NCI-H446 treated with DMSO at 0.1 percent for 48 hours (cell line): ENCODE measurements at places on chromosomes 1 and 21.

GRCh38 chr1:234199476-234200127, 173.7 kb upstream of the COA6 start:
- no peak for DNase-seq

DNA sequence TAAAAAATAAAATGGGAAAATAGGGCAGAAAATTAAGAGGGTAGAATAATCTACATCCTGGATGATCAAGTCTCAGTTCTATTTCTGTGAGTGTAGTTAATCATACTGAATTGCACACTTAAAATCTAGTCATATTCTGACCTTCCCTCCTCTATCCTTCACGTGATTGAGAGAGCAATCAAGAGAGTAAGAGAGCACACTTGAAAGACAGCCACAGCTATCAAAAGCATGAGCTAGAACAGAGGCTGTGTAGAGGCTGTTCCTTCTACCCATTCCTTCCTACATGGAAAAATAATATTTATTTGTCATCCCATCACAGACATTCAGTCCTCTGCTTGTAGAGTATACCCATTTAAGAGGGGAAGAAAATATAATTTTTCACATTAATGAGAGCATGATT, 52.4 kb downstream of the PHC2 start:
- DNase-seq: no peak

DNA sequence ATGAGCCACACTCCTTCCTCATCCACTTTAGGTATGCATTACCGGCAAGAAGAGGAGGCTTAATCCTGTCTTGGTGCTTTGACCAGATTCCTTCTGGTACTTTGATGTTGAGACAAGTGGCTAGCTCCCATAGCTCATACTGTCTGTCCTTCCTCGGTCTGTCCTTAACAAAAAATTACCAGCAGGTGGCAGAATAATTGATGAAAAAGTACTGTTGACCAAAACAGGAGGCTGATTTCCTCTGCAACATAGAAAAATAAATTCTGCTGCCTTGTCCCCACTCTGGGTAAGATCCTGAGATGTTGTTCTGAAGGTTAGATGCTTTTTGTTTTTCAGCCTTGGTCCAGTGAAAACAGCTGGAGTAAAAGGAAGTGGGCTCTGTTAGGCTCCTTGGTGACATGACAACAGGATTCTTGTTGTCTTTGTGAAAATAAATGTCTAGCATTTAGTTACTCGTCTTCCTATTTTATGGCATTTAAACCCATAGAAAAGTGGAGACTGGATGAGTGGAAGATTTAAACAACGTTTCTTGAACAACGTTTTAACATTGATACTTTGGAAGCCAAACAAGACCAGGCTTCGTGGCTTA, 11.2 kb upstream of the HJV start:
- peak; percentile 16 for DNase-seq

DNA sequence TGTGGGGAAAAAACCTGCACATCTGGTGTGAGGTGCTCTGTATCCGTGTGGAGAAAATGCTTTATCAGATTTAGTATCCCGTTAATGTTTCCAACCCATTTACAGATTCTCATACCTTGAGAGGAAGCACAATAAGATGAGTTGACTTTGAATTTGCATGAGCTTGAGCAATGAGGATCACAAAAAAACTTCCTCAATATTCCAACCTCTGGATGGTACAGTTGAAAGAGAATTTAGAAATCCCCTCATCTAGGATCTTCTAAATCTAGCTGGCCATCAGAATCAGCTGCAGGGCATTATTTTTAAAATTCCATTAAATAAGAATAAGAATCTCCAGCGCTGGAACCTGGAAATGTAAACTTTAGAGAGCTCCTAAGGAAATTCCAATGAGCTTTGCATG, 82.5 kb upstream of the NR5A2 start:
- no peak for DNase-seq

GRCh38 chr1:233081735-233082134, 131.3 kb downstream of the NTPCR start:
- DNase-seq: no peak

GRCh38 chr1:157241185-157241538, 103.0 kb upstream of the ETV3 start:
- no peak for DNase-seq

- DNase-seq: no peak
Measured at GRCh38 chr1:53091841-53092645, 30.0 kb downstream of the PODN start.

GRCh38 chr1:3714814-3715213, 37.4 kb upstream of the CCDC27 start:
- no peak for DNase-seq

- DNase-seq: no peak
Measured at GRCh38 chr1:220339581-220339980, 67.3 kb upstream of the RAB3GAP2 start.

DNA sequence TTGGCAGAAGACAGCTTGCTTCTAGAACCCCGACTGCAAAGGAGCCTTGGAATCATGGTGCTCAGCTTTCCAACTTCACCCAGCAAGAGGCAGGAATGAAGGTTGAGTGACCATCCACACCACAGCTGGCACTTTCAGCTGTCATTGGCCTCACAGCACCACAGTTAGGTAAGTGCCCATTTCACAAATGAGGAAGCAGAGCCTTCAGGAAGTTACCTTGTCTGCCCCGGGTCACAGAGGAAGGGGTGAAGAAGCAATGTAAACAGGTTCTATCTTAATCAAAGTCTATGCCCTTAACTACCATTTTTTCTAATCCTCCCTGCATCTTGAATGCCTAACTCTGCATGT, 156.0 kb downstream of the GLUL start:
- DNase-seq: no peak

DNA sequence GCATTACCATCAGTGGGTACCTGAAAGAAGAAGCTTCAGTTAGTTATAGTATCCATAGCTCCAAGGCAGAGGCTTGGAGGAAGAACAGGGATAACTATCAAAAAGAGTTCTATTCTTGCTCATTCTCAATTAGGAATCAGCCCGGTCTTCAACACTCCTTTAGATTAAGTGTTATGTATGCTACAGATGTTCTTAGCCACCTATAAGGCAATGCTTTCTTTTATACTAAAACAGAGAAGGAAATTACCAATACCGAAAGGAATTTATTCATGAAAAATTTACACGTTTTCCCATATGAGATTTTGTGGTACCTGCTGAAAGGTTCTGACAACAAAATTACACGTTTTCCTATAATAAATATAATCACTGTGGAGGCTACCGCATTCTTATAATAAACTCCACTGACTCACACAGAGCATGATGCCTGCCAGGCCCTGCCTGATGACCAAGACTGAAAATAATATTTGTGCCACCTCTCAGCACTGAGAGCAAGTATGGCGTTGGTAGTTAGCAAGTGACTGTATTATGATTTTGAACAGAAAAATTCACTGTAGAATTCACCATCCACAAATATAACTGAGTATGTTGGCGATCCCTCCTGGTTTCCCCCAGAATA, 58.3 kb downstream of the APP start:
- no peak for DNase-seq

GRCh38 chr1:101235696-101236515, 913 bp upstream of the S1PR1 start:
- DNase-seq: no peak

DNA sequence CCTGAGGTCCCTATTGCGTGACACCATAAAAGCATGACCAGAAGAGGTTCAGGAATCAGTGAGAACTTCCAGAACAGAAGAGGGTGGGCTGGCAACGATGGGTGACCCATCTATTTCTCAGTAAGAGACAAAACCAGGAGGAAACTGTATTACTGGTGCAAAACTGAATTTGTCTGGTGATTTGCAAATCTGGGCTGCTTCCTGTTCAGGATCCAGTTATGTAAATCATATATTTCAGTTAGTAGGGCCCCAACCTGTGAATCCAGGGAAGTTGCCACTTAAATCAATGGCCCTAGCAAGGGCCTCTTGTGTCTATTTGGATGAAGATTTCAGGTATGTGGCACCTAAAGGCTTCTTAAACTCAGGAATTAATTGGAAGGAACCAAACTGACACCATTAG, 23.1 kb upstream of the SMAP2 start:
- DNase-seq: no peak

DNA sequence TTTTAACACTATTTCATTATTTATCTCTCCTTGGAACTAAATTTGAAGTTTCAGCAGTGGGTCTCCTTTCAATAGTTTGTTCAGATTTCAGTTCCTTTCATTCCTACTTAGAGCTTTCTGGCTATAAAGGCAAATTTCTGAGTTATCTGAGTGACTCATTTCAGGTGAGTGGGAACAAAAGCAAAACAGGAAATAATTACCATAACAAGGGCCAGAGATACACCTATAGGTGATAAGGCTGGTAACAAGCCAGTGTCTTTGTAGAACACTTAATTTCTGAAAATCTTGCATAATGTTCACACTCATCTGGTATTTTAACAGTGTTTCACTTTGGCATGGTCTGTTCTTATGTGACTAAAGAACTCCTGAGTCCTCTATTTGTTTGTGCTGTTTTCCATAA, 64.5 kb upstream of the PRRC2C start:
- no peak for DNase-seq

GRCh38 chr1:1609822-1610485, 5.3 kb upstream of the MIB2 start:
- no peak for DNase-seq

- no peak for DNase-seq
Measured at GRCh38 chr1:75787524-75787923, 1.5 kb downstream of the RABGGTB start.

DNA sequence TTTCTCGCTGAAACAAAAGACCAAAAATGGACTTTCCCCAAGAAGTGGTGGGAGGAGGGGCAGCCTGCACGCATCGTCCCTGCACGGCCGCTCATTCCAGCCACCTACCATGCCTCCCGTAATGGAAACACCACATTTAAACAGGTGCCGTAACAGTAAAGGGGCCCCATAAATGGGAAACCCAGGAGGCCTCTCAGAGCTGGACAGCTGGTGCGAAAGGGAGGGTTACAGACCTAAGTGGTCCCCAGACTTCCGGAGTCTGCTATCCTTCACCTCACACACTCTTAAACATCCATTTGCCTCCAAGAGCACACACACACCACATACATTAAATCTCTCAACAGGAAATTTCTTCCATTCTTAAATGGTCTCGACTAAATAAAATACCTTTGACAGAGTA, 120.7 kb upstream of the SOD1 start:
- no peak for DNase-seq

GRCh38 chr1:110617589-110617988, 11.4 kb upstream of the KCNA2 start:
- DNase-seq: no peak

DNA sequence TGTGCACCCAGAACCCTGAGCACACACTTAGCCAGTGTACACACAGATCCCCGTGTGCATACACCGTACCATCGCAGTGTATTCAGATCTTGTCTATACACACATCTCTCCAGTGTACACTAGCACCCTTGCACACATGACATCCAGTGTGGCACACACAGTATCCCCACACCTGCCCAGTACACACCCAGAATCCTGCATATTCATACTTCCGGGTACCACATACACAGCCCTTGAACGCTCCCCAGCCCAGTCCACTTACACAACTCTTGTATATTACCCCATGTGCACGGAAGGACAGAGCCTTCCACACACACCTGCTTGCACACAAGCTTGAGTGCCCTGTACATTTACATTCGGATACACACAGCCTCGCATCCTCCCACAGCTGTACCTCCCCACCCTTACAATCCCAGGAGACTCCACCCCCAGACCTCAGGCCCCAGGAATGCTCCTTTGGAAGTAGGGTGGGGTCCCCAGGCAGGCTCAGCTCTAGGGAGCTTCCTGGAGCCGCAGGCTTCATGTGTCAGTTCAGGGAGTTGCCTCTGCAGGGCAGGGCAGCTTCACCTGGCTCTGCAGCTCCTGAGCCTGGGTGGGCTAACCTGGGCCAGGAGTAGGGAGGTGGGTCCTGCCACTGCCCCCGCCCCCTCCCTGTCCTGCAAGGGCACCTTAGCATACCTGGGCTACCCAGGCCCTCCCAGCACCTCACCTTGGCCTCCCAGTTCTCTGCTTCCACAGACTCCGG, 46.2 kb downstream of the AHDC1 start:
- no peak for DNase-seq

DNA sequence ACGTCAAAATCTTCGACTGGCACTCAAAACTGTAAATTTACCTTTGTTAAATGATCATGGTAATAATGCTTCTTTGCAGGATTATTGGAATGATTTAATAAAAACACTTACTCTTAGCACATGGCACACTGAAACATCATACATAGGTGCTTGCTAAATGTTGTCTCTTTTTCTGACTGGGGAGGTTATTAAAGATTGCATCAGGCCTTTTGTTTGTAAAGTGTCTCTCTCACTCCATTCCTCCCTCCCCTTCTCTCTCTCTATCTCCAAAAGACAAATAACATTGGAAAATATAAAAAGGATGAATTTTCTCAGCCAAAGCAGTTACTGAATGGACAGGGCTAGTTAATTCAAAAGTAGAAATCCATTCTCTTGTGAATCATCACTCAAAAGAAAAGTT, 404.2 kb downstream of the DPYD start:
- DNase-seq: no peak

DNA sequence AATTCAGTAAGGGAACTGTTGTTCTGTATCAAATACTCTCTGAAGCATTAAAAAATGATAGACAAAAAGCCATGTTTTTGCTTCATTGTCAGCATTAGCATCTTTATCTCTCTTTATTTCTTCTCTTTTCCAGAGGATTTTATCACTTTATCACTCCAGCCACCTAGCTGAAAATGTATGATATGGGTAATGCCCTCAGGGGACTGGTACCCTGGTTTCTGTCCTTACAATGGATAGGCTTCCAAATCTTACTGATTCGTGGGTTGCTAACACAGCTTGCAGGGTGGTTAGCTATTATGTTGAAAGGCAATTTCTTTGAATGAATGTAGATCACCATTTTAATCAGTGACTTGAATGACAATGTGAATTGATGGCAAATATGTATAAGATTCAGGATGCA, 23.3 kb upstream of the HRNR start:
- no peak for DNase-seq

GRCh38 chr1:67767103-67767782, 66.0 kb downstream of the GNG12 start:
- DNase-seq: no peak

- DNase-seq: no peak
Measured at GRCh38 chr1:172637522-172637921, 21.4 kb upstream of the FASLG start.

- no peak for DNase-seq
Measured at GRCh38 chr1:243281672-243282071, 25.8 kb downstream of the SDCCAG8 start.

DNA sequence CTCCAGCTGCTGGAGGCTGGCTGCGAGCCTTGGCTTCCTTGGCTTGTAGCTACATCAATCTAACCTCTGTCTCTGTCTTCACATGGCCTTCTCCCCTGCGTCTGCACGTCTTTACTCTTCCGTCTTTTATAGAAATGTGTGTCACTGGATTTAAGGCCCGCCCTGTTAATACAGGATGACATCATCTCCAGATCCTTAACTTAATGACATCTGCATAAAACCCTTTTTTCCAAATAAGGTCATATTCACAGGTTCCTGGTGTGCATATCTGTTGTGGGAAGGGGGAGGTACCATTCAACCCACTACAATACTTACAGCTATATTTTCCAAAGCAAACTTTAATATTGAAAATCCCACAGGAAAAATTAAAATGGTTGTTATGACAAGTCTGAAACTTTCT, 165.3 kb upstream of the FOXD3 start:
- DNase-seq: no peak
